ENCODE measurements at places on chromosomes 16 and 17.

DNA sequence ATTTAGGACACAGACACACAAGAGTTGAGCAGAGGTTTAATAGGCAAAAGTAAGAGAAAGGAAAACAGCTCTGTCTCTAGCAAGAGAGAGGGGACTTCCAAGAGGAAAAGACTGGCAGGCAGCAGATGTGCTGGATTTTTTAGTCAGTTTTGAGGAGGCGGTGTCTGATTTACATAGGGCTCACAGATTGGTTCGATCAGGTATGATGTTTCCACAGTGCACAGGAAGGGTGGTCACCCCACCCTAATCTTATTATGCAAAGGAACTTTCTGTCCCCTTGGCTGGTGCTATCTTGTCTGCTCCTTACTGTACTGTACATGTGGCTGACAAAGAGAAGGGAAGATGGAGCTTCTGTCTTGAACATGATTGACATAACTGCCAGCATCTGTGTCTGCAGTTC, 25.3 kb downstream of the BFAR start:
- no peak for DNase-seq

- DNase-seq, result peak; percentile 85
These were observed 62.9 kb downstream of the ADCY9 start for GRCh38 chr16:4053301-4053845.

DNA sequence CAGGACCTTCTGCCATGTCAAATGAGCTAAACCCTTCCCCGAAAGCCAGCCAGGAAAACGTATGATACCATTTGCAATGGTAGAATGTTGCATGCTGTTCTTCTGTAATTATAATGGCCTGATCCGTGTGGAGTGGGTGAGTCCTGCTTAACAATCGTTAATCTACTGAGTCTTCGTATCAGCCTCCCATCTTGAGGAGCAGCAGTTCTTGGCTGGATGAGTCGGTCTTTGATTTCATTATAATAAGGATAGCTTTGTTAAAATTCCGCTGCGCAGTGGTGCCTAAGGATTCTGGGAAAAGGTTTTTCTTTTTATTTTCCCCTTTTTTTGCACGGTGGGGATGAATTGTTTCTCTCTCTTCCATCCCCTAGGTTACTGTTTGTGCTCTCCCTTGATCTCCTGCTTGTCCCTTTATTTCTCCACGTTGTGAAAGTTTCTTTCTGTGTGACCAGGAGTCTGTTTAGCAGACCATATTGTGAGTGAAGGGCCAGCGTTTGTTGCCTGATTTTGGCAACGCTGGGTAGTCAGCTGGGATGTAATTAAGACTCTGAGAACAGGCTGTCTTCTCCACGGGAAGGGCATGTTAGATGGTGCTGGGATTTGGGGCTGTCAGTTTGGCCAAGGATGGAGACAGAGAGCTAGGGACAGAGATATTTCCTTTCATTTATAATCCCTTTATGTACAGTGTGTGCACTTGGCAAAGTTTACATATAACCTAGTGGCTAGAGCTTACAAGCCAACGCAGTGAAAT, 263.0 kb downstream of the FTO start:
- DNase-seq, result no peak

GRCh38 chr17:66281661-66282369, 20.6 kb upstream of the PRKCA start:
- no peak for DNase-seq

DNA sequence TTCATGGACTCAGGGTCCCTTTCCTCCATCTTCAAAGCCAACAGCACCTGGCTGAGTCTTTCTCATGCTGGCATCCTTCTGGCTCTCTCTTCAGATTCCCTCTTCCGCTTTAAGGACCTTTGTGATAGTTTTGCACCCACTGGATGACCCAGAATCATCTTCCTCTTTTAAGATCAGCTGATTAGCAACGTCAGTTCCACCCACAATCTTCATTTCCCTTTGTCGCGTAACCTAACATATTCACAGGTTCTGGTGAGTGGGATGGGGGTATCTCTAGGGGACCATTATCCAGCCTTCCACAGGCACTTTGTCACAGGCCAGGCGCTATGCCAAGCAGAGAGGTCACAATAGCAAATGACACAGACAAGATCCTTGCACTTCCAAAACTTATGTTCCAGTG, 593.8 kb downstream of the MAF start:
- peak; percentile 28 for DNase-seq
